ENCODE measurements at places on chromosomes 5 and 9. TPM values are rescaled to one million over a fixed set of nuclear protein-coding genes. Genes with fewer than 3 reads are reported as not detected.

- no peak for DNase-seq
Measured at GRCh38 chr9:107137495-107138202, 145.4 kb upstream of the RAD23B start.

DNA sequence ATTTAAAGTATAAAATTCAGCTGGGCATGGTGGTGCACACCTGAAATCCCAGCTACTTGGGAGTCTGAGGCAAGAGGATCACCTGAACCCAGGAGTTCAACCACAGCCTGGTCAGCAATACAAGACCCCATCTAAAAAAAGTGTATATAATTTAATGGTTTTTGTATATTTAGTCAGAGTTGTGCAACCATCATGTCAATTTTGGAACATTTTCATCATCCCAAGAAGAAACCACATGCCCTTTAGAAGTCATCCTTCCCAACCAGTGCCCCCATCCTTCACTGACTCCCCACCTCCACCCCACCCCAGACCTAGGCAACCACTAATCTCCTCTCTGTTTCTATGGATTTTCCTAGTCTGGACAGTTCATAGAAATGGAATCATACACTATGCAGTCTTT is 18.8 kb upstream of the TEK start:
- DNase-seq: no peak

DNA sequence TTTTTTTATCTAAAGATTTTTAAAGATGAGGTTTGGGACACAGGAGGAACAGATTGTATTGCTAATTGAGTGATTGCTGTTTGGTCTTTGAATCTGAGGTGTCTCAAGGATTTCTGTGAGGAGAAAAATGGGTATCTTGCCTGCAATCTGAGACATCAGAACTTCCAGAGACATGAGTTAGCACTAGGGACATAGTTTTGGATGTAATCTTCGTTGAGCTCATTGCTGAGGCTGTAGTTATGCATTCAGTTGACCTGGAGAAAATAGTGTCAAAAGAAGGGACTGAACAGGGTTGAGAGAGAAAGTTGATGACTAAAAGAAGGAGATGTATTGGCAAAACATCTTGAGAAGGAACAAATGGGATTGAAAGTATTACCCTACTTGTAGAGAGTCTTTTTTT is 24.6 kb downstream of the C9orf85 start:
- DNase-seq: no peak

- peak; percentile 58 for DNase-seq
Measured at GRCh38 chr5:135379046-135379654, 19.9 kb downstream of the MACROH2A1 start.

- peak; percentile 65 for DNase-seq
Measured at GRCh38 chr9:34072868-34073590, 24.3 kb upstream of the UBAP2 start.

GRCh38 chr9:15529566-15530324 is 19.0 kb upstream of the PSIP1 start:
- DNase-seq: no peak

DNA sequence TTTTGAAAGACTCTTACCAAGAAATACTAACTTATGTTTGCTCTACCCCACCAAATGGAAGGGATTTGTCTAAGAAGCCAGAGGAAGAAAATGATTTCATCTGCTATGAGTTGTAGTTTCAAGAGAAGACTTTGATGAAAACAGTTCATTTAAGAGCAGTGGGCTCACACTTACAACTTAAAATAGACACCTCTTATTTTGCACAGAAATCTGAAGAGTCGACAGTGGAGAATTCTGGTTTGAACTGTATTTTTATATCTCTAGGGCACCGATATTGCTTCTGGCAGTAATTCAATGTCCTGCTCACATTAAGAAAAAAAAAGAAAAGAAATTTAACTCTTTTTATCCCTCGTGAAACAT is 1.9 kb upstream of the DAB2 start:
- DNase-seq: no peak

GRCh38 chr9:68951879-68952659 is 61.8 kb downstream of the PRKACG start:
- DNase-seq: no peak

- no peak for DNase-seq
Measured at GRCh38 chr5:35776757-35777156, 79.9 kb upstream of the IL7R start.

DNA sequence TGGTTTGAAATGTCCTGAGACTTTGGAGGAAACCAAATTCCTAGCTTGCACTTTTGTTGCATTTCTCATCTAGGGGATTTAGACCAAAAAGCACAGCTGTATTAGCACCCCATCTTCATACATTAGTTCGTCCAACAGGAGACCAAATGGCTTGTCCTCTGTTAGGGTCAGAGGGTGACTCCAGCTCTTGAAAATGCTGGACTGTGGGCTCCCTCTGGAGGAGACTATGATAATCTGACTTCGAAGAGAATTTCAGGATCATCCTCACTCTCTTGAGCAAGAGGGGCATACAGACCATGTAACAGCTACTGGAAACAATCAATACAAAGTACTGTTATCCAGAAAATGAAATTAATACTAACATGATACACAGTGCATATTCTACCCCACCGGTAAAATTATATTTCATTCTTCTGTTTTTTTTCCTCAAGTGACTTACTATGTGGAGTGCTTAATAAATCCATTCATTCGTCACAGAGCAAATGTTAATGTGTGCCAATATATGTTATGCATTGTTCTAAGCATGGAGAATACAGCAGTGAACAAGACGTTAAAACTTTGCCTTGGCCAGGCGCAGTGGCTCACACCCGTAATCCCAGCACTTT is 63.7 kb upstream of the PPP2CA start:
- DNase-seq: no peak

DNA sequence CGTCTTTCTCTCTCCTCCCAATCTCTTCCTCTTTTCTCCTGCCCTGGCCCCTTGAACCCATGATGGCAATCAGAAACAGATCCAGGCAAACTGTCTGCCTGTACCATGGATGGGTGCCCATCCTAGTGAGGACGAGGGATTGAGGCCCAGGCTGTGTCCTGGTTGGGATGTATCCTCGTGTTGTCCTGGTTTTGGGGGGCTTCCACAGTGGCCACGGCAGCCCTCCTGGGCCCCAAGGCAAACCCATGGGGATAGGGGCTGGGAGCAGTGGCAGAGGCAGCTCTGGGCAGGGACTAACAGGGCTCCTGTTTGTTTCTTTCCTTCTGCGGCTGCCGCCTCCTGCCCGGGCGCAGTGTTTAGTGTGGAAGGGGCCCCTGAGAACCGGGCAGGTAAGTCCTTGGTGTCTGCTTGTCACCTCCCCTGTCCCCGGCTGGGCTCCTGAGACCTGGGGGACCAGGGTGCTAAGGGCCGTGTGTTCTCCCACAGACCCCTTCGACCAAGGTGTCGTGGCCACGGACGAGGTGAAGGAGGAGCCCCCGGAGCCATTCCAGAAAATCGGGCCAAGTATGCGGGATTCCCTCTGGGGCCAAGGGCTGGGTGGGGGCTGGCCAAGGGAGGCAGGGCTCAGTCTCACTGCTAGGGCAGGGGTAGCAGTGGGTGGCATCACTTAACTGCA is 70.0 kb downstream of the AMBP start:
- DNase-seq: no peak

DNA sequence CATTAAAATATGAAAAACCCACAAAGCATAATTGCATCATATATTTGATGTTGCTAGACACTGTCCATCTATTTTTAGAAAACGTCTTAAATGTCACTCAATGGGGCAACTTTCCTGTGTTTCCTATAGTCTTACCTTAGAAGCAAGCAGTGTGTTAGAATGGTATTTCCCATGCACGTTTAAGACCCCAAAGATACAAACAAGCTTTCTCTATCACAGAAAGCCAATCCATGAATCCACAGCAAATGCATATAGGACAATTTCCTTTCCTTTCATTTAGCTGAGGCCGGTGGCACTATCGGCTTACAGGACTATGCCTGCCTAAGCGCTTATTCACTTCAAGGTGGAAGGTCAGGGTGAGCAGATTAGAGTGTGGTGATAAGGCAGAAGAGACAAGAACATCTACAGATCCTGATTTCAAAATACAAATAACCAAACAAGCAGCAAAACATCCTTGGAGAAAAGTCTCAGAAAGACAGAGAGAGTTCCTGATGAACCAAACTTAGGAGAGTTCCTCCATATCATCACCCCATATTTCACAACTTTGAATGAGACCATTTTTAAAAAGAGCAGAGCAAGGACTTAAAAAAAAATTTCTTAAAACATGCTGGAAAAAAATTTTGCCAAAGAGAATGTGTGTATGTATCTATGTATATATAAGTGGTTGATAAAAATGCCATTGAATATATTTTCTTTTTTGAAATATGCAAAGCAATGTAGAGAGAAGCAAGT is 57.2 kb downstream of the MEF2C start:
- no peak for DNase-seq

DNA sequence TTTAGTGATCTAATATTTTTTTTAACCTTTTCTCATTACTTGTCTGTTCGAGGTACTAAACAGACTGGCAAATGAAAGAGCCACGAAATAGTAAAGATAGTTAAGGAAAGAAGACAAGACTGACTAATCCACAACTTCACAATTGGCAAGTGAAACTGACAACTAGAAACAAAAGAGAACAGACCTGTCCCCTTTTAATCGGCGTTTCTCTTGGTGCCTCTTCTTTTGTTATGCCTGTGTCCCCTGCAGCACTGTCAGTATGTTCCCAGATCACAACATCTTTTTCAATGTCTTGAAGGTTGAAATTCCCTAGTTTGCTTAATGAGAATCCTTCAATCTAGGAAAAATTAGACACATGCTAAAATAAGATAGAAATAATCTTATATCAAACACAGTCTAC is 26.1 kb downstream of the TUT7 start:
- no peak for DNase-seq

DNA sequence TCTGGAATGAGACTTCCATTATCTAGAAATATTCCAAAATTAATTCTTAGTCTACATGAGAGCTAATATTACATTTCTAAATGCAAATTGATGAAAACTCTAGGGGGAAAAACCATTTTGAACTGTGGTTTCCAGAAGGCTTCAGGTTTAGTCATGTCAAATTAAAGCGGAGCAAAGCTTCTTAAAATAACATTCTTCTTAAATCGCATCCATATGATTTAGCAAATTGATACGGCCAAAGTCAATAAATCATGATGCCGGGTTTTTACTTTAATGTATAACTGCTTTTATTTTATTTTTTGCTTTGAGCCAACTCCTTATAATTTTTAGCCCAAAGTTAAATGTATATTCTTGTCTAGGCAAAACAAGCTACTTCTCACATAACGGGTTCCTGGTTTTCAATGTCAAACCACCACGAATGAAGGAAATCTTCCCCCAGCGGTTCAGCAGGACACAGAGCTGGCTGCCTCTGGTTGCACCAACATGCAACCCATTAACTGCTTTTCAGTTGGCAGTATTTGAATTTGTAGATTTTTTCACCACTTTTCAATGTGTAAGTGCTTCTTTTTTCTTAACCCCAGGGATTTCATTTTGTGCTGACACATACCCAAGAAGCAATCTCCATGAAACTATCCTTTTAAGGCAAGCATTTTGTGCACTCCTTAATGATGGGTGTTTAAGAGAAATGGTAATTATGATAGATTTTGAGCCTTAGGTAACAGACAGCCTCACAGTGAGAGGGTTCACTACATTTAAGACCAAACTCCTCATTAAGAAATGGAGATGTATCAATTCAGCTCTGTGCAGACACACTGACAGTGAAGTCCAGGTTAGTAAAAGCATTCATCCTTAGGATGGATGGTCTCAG is 35.5 kb downstream of the EFNA5 start:
- no peak for DNase-seq

DNA sequence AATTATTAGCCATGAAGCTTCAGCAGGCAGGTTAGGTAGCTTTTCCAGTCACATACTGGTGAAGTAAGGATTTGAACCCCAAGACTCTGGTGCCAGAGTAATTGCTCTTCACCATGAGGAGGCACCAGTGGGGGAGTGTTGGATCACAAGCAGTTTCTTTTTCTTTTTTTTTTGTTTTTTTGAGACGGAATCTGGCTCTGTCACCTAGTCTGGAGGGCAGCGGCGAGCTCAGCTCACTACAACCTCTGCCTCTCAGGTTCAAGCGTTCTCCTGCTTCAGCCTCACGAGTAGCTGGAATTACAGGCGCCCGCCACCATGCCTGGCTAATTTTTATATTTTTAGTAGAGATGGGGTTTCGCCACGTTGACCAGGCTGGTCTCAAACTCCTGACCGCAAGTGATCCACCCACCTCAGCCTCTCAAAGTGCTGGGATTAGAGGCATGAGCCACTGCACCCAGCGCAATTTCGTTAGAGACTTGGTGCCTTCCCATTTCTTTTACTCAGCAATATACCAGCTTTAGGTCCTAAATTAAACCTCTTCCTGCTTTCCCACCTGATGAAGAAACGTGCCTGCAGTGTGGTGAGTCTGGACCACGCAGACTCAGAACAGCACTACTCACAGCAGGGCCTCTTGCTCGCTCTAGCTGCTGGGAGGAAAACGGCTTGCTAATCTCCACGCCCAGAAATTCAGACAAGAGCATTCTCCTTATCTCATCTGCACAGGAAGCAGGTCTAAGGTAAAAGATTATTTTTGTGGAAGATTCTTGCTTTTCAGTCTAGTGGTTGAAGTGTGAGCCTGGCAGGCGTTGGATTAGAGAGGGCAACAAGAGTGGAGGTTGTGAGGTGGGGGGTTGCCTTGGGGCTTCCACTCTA is at the start of gene S100Z:
Gene S100Z, plus strand, starts transcription at position 596 of the 873 bp plus-strand sequence. CDS start 25,346 bp downstream, outside the sequence.
- no peak for DNase-seq

DNA sequence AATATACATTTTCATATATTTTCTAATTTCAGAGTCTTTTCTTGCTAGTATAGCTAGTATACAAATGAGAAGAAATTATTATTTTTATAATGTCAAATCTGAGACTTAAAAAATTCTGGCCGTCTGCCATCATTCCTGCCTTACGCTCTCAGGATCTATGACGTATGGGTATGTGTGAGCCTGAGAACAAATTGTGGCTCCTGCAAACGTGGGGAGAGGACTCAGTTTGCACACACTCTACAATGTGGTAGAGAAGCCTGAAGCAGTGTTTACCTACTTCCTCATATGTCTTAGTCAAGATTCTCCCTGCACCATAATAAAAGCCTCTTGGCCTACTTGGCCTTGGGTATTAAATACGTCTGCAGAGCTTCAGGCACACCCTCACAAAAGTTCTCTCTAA is 825.4 kb downstream of the SEMA5A start:
- peak; percentile 4 for DNase-seq

DNA sequence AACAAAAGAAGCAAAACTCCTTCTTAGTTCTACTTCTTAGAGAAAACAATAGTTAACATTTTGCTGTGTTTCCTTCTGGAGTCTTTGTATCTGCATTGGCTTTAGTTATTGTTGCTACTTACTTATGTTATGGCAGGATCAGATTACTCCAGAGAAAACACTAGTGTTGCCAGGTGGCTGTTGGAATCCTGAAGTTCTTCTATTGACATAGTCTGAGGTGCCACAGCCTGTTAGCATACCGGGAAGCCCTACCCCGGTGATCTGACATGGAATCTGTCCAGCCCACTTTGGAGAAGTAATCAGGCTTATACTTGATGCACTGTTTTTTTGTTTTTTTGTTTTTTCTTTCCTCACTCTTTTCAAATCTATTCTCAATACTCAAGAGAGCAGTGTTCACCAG is 68.5 kb upstream of the CEP78 start:
- DNase-seq: peak; percentile 25

GRCh38 chr5:96819806-96820205 is 12.1 kb upstream of the ERAP1 start:
- DNase-seq: no peak

The SPAAR gene
- not detected for total RNA-seq

The SLC1A3 gene
- 18.2 TPM for total RNA-seq

The APBA1 gene
- 3.2 TPM for total RNA-seq

The HTR4 gene
- total RNA-seq: not detected

The NDFIP1 gene
- 34.6 TPM for total RNA-seq

The SLC4A9 gene
- total RNA-seq: 0.04 TPM

The THG1L gene
- 11.7 TPM for total RNA-seq

The SEMA4D gene
- 1.9 TPM for total RNA-seq

The BAAT gene
- total RNA-seq: 0.04 TPM

The DAPK1 gene
- 1.9 TPM for total RNA-seq
